ENCODE measurements at places on chromosomes 1 and 21. TPM values are rescaled to one million over a fixed set of nuclear protein-coding genes. Genes with fewer than 3 reads are reported as not detected.

GRCh38 chr1:117174851-117175250, 35.9 kb downstream of the VTCN1 start:
- DNase-seq, result no peak

DNA sequence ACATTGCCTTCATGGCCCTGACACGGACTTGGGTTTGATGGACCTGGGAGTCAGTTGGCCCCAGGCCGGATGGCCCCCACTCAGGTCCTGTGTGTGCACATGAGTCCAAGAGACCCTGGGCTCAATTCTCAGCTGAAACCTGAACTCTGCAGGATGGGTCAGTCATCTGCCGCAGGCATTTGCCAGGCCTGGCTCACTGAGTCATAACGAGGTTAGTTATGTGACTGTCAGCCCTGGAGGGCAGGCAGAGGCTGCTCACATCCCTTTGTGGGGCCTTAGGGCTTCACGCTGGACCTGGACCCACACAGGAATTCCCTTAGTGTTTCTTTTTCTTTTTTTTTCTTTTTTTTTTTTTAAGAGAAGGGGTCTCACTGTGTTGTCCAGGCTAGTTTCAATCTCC, 46.5 kb downstream of the PSMG1 start:
- no peak for DNase-seq

GRCh38 chr1:151867321-151867720, 13.8 kb upstream of the THEM5 start:
- DNase-seq, result no peak

- no peak for DNase-seq
Measured at GRCh38 chr1:93031711-93032110, 47.4 kb upstream of the MTF2 start.

The PLD5 gene
- total RNA-seq, result not detected
